ENCODE measurements at places on chromosomes 16 and 17. TPM values are rescaled to one million over a fixed set of nuclear protein-coding genes. Genes with fewer than 3 reads are reported as not detected.

- peak overlapping the region; percentile 87 for H3K27ac ChIP-seq
- peaks cover 30% of the 10 kb centered on the region for H3K4me1 ChIP-seq
- H3K27me3 ChIP-seq: no peaks in the 10 kb centered on the region
Observed at GRCh38 chr16:50602531-50603205, 54.5 kb downstream of the NKD1 start.

GRCh38 chr16:57345666-57346204 lies 12.8 kb upstream of the CCL22 start:
- DNase-seq: no peak
- H3K27me3 ChIP-seq: peaks cover 2% of the 10 kb centered on the region
- H3K4me3 ChIP-seq: no peak overlapping the region
- no peaks in the 10 kb centered on the region for H3K4me1 ChIP-seq

DNA sequence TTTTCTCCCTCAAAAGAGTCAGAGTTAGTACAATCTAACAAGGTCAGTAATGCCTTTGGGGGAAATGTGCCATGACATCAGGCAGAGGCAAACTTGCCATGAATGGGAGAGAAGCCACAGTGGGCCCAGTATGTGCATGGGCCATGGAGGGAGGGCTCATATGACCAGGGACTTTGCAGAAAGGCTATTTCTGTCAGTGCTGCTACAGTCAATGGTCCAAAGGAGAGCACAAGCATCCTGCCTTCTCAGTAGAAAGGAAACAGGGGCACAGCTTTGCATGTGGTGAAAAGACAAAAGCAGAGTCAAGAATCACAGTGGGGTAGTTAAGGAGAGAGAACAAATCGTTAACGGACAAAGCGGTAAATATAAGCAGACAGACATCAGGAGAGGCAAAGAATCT lies 11.2 kb upstream of the CORO6 start:
- H3K27me3 ChIP-seq: no peaks in the 10 kb centered on the region
- H3K4me1 ChIP-seq: no peaks in the 10 kb centered on the region

The NPIPA3 gene
- 0.88 TPM for total RNA-seq

The SLC5A11 gene
- total RNA-seq: 1.2 TPM

The WFDC1 gene
- total RNA-seq: 14.0 TPM
